ENCODE measurements at places on chromosomes 1 and 21.

DNA sequence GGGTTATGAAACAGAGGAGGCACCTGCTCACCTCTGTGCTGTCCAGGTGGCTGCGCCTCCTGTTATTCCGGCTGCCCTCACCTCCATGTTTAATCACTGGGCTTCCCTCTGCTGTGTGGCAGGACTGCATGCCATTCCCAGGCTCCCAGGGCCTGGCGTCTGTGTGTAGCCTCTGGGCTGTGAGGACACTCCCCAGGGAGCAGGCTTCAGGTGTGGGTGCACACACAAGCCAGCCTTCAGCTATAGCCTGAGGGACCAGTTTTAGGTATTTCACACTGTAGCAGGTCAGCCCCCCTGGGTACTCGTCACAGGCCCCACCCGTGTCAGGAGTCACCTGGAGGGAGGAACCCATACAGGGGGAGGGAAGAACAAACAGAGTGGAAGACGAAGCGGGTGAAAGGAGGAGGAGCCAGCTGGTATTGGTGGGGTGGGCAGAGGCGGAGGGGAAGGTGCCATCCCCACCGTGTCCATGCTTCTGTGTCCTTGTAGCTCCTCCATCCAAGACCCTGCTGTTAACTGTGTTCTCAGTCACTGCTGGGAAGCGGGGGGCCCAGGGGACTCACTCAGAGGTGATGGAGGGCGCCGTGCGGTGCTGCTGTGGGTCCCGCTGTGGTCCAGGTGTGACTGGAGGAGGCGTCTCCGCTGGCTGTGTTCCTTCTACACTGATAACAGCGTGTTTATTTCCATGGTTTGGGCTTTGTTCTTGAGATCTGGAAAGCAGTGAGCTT is 158.6 kb downstream of the PGBD5 start:
- DNase-seq: no peak

- DNase-seq: peak; percentile 39
These were observed 20.8 kb downstream of the TMCO1 start for GRCh38 chr1:165747632-165748447.

- no peak for DNase-seq
These were observed 69.4 kb upstream of the SOX13 start for GRCh38 chr1:204003536-204003935.

DNA sequence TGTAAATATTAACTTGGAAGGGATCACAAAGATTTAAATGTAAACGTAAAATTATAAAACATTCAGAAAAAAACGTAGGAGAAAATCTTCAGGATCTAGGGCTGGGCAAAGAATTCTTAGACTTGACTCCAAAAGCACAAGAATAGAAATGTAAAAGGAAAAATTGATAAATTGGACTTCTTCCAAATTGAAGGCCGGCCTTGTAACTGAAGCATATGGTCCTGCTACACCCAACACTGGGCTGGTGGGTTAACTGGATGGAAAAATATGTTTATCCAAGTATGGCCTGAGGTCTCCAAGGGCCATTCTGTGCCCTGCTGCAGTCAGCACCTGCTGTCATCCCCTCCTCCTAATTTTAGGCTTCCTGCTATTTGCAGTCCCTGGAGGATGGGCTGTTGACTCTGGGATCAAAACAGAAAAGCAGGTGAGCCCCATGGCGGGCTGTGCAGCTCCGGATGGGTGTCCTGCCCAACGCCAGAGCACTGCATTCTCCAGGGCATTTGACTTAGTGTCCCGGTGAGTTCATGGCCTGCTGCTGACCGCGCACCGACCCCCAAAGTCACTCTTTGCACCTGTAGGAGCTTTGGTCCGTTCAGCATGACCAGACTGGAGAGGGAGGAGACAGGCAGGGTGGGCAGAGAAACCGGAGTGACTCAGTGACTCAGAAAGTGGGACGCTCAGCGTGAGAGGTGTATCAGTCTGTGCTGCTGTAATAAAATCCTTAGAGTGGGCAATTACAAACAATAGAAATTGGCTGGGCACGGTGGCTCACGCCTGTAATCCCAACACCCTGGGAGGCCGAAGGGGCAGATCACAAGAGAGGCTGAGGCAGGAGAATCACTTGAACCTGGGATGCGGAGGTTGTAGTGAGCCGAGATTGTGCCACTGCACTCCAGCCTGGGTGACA is 6.1 kb upstream of the AIRE start:
- DNase-seq: no peak

DNA sequence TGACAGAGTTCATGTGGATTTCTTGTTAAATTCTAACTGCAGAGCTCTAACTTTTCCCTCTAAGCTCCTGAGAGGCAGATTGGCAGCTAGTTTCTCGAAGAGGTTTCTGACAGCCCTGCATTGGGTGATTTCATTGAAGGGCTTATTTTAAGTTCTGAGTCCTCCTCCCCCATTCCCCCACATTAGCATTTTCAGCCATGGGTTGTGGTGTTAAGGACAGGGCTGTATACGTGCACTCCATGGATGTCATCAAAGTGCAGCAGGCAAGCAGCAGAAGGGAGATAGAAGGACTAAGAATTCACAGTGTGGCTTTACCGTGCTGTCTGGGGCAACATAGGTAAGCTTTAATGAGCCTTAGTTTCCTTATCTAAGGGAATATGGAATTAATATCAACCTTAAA is 19.0 kb downstream of the CRYZ start:
- no peak for DNase-seq

GRCh38 chr1:63407002-63407401 is 39.6 kb downstream of the ALG6 start:
- no peak for DNase-seq

GRCh38 chr1:202858789-202859414 is 30.0 kb downstream of the RABIF start:
- no peak for DNase-seq

DNA sequence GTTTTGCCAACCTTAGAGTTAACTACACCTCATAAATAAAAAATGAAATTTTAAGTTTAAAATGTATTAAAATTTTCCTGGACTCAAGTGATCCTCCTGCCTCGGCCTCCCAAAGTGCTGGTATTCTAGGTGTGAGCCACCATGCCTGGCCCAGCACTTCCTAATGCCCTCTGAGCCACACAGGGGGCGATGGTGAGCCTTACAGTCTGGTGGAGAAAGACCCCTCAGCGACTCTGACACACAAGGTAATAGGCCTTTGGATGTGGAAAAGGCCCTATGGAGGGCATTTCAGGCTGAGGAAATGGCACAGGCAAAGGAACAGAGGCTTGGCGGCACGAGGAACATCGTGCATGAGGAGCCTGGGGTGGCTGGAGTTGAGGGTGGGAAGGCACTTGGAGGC is 6.7 kb downstream of the CITED4 start:
- DNase-seq: peak; percentile 45

DNA sequence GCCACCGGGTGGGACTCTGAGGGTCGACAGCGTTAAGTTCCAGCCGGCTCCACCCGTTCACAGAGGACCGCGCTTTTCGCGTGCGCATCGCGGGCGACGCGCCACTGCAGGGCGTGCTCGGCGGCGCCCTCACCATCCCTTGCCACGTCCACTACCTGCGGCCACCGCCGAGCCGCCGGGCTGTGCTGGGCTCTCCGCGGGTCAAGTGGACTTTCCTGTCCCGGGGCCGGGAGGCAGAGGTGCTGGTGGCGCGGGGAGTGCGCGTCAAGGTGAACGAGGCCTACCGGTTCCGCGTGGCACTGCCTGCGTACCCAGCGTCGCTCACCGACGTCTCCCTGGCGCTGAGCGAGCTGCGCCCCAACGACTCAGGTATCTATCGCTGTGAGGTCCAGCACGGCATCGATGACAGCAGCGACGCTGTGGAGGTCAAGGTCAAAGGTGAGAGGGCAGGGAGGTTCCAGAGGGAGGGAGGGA is 4.9 kb downstream of the BCAN start:
- DNase-seq: no peak

DNA sequence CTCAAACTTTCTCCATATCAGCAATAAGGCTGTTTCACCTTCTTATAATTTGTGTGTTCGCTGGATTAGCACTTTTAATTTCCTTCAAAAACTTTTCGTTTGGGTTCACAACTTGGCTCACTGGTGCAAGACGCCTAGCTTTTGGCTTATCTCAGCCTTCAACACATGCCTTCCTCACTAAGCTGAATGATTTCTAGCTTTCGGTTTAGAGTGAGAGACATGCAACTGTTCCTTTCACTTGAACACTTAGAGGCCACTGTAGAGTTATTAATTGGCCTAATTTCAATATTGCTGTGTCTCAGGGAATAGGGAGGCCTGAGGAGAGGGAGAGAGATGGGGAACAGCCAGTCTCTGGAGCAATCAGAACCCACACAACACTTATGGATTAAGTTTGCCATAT is 41.2 kb upstream of the IFNLR1 start:
- DNase-seq: no peak

GRCh38 chr1:109615879-109616278 is 3.5 kb downstream of the GNAT2 start:
- DNase-seq: no peak

GRCh38 chr21:27498025-27498424 is 531.1 kb upstream of the ADAMTS5 start:
- no peak for DNase-seq

- DNase-seq: no peak
These were observed 59.4 kb downstream of the DIPK1A start for GRCh38 chr1:92901699-92902405.

DNA sequence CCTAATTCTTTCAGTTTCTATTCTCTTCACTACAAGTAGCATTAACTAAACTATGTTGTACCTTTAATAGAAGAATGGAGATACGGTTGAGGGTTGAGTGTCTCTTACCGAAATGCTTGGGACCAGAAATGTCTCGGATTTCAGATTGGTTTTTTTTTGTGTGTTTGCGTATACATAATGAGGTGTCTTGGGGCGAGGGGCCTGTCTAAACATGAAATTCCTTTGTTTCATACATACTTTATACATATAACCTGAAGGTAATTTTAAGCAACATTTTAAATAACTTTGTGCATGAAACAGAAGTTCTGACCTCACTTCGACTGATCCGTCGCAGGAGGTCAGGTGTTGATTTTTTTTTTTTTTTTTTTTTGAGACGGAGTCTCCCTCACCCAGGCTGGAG is 36.3 kb upstream of the MYOCOS start:
- no peak for DNase-seq

DNA sequence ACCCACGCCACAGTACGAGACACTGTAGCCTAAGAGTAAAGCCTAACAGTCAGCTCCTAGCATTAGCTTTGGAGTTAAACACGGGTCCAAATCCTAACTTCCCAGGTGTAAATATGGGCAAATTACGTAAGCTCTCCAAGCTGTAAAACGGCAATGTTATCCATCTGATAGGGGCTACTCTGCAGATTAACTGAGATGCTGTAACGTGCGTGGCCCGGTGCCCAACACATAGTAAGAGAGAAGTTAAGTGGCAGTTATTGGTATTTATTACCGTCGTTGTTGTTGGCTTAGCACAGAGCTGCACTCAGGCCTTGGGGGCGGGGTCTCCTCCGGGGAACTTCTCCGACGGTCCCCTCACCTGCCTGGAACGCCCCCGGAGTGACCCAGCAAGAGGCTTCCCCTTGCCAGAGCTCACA is 457 bp downstream of the TRAPPC3 start:
- peak; percentile 86 for DNase-seq

- DNase-seq: no peak
These were observed 130.2 kb downstream of the DUSP10 start for GRCh38 chr1:221611656-221612046.

GRCh38 chr1:25994402-25995150 is 3.3 kb downstream of the PAFAH2 start:
- no peak for DNase-seq

Data from erythroblast (primary cell).